ENCODE measurements at places on chromosomes 4 and X.

DNA sequence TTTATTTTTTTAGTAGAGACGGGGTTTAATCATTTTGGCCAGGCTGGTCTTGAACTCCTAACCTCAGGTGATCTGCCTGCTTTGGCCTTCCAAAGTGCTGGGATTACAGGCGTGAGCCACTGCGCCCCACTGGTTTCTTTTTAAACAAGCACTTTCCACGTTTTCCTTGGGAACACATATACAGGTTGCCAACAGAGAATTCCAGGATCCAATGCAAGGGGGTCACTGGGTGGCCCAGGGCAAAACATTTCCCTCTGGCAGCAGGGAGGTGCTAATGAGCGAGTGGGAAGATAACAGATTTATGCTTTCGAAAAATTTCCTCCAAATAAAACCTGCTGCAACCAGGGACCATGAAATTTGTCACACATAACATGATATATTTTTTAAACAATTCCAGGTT lies 41.1 kb downstream of the ADRA2C start:
- no peak for DNase-seq

DNA sequence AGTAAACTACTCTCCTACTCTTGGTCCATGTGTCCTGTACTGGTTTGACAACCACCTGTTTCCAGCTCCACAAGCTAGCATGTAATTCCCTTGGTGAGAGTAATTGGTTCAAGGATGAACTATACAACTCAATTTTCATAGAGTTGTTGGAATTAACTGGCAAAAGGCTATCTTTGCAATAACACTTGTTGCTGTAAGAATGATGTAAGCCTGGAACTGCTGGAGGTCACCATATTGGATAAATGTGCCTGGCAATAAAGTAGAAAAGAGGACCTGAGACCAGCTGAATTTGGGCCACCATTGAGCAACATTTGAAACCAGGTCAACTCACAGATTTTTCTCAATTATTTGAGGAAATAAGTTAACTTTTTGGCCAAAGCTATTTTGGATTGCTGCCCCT lies 175.5 kb downstream of the CAMK2D start:
- DNase-seq: no peak

GRCh38 chr4:12703036-12703435 lies 781.1 kb downstream of the RAB28 start:
- DNase-seq: no peak

DNA sequence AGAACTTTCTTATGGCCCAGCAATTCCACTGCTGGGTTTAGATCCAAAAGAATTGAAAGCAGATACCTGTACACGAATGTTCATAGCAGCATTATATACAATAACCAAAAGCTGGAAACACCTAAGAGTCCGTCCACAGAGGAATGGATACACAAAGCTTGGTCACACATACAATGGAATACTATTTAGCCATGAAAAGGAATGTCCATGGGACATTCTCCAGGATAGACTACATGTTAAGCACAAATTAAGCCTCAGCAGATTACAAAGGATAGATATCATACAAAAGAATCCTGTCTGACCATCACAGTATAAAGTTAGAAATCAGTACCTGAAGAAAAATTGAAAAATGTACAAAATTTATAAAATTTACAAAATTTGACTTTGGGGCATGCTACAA lies 12.7 kb upstream of the MAEA start:
- no peak for DNase-seq

GRCh38 chr4:83932750-83933391 lies 397.0 kb downstream of the GPAT3 start:
- no peak for DNase-seq

DNA sequence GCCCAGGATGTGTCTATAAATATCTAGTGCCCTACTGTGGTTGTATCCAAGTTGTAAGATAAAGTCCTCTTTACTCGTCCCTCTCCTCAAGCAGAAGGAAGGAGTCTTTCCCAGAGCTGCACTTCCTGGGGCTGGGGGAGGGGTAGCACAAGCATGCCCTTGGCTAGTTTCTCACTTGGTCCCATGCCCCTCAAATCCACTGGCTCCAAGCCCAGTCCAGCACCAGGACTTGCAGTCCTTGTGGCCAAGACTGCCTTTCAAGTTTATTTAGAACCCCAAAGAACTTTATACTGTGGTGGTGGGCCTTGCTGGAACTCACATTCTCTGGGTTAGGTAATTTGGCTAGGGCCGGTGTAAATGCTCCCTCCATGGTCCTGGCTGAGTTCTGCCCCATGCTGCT lies 43.2 kb upstream of the SLC10A4 start:
- no peak for DNase-seq
